ENCODE measurements at places on chromosomes 1 and 21.

GRCh38 chr1:156622581-156623297 lies 3.5 kb downstream of the HAPLN2 start:
- no peak for DNase-seq

DNA sequence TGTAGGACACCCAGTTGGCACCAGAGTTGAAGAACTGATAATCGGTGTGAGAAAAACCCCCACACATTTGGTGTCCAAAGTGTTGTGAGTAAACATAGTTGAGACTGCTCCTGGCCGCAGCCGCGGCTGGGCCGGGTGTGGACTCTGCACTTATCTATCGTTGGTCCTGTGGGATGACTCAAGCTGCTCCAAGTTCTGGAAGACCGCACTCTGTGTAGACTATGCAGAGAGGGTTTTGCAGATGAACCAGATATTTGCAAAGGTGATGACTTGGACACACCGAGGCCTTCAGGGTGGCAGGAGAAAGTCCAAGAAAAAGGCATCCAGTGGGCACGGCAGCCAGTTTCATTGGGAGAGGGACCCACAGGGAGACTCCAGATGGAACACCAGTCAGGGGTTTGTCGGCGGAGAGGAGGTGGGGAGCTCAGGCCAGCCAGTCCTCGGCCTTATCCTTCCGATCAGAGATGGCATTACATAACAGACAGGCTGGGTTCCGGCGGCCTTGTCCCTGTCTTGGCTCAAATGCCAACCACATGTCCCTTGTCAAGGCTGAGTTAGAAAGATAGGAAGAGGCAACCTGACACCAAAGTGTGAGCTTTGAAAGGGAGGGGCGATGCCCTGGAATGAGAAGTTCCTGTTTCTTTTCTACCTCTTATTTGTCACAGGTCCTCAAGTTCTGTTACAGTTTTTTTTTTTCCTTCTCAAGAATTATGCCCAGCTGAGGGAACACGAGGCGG lies 21.1 kb downstream of the C2CD2 start:
- DNase-seq = no peak

- peak; percentile 2 for DNase-seq
These were observed 85.2 kb upstream of the PPM1J start for GRCh38 chr1:112800289-112800688.

DNA sequence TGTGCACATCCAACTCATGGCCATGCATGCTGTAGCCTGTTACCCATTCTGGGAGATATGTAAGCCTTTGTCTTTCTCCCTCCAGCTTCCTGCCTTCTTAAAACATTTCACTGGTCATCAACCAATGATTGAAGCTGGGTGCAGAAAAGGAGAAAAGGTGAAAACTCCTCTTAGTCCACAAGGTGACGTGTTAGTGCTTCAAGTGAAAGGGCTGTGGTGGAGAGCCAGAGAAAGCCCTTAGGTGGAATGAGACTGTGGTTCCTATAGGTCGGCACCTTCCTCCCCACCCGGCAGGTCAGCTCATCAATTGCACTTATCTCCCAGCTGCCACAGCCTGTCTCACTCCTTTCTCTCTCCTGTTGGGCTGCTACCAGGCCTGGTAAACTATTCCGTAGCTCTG lies 30.4 kb downstream of the ERG start:
- no peak for DNase-seq

GRCh38 chr1:166836733-166837132 lies 2.5 kb upstream of the POGK start:
- no peak for DNase-seq

- no peak for DNase-seq
These were observed 24.3 kb upstream of the CLSTN1 start for GRCh38 chr1:9848022-9848421.

GRCh38 chr1:66374561-66375111 lies 159.3 kb upstream of the SGIP1 start:
- peak; percentile 8 for DNase-seq

- DNase-seq = peak; percentile 92
These were observed 98.2 kb upstream of the ARTN start for GRCh38 chr1:43835082-43836021.

DNA sequence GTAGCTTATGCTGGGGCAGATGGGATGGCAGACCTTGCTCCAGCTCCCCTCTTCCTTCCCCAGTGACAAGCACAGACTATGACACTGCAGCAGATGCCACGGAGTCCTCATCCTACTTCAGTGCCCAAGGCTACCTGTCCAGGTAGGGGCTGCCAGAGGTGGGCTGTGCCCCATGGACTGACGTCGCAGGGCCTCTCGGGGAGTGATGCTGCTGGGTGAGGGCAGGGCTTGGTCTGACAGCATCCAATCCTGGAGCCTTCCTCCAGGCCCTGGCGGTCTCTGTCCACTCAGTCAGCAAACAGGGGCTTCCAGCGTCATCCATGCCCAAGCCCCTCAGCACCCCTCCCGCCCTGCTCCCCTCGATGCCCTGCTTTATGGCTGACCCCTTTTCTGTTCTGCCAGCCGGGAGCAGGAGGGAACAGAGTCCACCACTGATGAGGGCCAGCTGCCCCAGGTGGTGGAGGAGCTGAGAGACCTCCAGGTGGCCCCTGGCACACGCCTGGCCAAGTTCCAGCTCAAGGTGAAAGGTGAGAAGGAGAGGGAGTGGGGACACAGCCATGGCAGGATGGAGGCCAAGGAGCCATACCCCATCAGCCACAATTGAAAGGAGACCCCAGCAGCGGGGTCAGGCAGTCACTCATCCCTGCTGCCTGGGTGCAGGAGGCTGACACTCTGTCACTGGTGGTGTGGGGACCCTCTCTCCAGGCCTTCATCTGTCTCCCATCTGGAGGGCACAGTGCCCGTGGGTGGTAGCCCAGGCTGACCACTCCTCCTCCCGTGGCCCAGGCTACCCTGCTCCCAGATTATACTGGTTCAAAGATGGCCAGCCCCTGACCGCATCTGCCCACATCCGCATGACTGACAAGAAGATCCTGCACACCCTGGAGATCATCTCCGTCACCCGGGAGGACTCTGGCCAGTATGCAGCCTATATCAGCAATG lies 73.6 kb downstream of the TRIM11 start:
- no peak for DNase-seq

DNA sequence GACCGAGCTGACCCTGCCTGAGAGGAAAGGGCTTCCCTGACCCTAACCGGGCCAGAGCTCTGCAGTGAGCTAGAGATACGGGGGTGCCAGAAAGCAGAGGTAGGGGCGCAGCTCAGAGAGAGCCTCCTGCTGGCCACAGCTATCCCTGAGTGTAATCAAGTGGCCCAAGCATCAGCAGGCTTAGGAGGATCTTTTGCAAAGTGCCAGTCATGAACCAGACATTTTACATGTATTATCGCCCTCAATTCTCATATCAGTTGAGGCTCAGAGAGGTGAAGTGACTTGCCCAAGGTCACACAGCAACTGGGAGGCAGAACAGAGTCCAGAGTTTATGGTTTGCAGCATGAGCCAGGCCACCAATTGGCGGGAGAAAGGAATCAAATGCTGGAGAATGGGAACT lies 7.0 kb upstream of the ID3 start:
- no peak for DNase-seq

- no peak for DNase-seq
These were observed 3.1 kb upstream of the ADORA3 start for GRCh38 chr1:111506561-111506960.

DNA sequence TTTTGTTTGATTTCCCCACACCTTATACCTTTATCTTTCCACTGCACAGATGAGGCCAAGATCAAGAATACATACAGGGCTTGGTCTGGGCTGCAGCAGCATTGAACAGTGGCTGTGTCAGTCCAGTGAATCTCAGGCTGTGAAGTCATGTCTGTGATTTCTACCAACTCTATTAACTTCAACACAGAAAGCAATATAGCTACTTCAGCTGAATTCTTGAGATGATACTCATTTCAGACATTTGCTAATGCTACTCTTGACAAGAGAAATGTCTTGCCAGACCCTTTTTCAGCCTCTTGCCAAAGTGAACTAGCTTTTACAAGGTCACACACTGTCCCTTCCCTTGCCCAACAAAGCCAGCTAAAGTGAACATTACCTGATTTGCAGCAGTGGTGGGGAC lies 25.1 kb upstream of the HSD3B1 start:
- DNase-seq = no peak

DNA sequence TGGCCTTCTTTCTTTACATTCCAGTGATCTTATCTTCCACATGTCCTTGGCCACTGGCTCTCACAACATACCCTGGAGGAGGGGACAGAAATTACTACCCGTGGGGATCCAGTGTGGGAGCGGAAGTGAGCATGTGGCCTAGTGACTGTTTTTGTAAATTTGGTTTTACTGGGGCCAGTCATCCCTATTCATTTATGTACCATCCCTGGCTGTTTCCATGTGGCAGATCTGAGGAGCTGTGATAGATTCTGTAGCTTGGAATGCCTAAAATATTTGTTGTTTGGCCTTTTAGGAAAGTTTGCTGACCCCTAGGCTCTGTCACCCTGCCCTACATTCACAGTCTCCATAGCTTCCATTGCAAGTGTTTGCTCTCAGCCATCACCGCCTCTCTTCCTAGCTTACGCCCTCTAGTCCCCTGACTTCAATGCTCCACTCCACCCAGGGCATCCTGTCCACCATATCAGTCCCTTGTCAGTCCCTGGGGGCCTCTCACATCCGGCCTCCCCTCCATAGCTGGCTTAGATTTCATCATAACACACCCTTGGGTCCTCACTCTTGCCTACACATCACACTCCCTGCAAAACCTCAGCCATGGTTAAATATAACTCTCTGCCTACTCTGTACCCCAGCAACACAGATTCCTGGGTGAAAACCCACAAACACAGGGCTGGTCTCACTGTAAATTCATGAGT lies 25.8 kb downstream of the DHCR24 start:
- DNase-seq = no peak

DNA sequence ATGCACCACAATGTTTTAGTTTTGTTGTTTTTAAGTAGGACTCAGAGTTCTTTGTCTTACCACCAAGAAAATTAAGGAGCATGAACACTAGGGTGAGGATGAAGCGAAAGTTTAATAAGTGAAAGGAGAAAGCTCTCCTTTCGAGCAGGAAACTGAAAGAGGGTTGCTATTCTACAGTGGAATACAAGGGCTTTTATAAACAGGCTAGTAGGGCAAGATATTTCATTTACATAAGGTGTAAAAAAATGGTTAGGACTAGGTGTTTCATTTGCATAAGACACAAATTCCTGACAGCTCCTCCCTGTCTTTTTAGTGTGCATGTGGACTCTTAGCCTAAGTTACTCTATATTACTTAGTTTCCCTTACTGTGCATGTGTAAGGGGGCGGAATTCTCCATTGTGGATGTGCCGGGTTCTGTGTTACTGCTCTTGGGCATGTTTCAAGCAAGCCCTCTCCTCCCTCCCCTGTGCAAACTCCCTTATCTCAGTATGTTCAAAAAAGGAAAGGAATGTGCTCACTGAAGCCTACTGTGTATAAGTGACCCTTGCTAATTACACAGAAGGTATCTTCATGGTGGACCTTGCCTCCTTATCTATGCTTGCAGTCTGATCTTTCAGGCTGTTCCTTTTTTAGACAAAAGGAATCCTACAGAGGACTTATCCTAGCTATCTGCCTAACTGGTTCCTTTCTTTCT lies 7.3 kb downstream of the TSHB start:
- DNase-seq = no peak

- peak; percentile 11 for DNase-seq
These were observed 128.2 kb downstream of the LBR start for GRCh38 chr1:225299624-225300023.

DNA sequence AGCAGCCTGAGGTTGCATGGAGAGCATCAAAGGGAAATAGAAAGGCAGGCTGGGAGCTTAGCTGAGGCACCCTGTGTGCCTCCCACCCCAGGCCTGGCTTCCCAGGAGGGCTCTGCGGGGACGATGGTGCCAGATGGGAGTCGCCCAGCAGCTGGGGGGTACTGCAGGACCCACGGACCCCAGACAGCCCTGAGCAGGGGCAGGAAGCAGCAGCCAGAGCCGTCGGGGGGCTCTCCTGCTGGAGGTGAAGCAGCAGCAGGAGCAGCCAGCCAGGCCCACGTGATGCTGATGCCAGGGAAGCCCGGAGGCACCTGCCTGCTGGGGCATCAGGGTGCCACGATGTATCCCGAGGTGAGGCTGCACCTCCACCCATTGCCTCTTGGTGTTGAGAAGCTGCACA lies 20.4 kb downstream of the RAP1GAP start:
- no peak for DNase-seq

GRCh38 chr21:42289926-42290325 lies 25.3 kb downstream of the TFF3 start:
- DNase-seq = no peak

DNA sequence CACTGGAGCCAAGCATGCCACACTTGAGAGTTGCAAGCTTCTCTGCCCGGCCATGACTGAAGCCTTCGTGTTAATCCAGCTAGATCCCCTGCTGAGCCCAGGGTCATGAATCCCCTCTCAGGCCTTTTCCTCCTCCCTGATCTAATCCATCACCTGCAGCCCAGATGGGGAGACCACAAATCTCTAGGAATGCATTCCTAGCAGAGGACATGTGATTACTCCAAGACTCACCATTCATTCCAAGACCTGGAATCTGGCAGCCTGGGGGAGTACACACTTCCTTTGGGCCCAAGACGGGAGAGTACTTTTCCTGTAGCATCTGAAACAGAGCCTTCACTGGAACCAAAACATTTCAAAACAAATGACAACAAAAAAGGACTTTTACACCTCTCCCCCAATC lies 269.3 kb upstream of the NFIA start:
- DNase-seq = peak; percentile 10

- DNase-seq = no peak
These were observed 138.2 kb downstream of the EDEM3 start for GRCh38 chr1:184616504-184616903.

DNA sequence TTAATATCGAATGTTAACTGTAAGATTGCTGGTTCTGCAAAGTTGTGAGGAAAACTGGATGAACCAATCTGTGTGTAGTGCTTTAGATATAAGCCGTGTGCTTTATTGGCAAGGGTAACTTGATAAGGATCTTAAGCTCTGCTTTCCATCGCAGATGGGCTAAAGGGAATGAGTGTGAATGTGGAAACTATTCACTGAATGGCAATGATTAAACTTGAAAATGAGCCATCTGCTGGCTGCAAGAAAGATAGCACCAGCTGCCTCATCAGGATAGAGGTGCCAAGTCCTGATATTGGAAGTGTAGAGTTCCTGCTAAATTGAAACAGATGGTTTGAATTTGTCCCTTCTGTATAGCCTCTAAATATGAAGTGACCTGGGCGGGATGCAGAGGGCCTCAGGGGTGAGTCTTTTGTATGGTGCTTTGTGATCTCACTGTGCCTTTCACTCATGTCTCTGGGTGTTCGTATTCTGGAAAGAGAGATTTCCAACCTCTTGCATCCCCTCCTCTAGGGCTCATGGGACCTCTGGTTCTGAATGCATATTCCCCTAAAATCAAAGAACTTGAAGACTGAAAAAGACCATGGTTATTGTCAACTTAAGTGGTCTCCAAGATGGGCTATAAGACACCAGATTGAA lies 9.2 kb downstream of the FCRL3 start:
- DNase-seq = peak; percentile 60
